ENCODE measurements at places on chromosomes 5 and 9.

DNA sequence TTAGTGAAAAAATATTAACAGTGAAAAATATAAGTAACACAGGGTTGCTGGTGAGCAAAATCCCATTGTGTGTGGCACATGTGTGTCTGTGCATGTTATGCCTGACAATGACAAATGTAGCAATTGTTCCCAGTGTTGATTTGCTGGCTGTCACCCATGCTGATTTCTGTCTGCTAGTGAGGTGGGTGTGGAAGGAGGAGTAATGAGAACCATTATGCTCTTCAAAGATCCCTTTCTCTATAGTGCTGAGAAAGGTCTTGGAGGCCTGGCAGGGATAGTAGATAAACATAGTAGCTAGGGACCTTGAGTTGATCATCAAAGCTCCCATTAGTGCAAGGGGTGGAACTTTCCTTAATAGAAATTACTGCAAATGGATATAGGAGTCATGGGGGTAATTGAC is 152.5 kb upstream of the CLINT1 start:
- DNase-seq, result no peak

DNA sequence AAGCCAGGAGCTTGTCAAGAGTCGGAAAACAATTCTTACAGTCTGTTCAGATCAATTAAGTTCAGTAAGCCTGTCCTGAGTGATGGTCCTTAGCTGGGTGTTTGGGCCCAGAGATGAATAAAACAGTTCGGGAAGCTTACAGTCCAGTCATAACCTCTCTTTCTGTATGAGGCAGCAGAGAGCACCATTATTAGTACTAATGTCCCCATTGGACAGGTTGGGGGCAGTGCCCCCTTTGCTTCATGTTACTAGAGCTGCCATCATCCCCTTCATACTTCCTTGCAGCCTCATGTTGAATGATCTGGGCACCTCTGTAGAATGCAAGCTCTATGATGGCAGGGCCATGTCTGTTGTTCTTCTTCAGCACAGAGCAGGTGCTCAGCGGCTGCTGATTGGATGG is 9.8 kb downstream of the DOCK2 start:
- no peak for DNase-seq

DNA sequence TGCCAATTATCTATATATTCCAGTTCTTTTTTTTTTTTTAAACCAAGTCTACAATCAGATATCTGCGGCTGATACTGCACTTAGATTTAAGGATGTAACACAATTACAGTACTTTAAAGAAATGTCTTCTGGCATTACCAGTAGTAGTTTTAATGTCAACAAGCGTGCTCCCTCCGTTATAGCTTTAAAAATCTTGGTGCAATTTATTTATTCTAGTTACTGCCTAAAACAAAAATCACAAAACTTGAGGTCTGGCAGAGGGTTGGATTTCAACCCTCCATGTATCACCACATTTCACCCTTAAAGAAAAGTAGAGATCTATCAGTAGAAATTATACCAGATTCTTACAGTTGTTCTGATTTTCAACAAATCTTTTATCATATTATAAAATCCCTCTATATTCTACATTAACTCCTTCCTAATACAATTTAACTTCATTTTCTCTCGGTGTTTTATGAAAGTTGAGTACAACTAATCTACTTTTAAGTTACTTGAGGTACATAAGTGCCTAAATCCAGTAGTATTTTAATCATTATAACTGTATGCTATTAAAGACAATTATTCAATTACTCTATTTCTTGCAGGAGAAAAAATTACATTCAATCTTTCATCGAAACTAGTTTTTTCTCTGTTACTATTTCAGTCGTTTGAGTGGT is 2.0 kb upstream of the RICTOR start:
- no peak for DNase-seq

DNA sequence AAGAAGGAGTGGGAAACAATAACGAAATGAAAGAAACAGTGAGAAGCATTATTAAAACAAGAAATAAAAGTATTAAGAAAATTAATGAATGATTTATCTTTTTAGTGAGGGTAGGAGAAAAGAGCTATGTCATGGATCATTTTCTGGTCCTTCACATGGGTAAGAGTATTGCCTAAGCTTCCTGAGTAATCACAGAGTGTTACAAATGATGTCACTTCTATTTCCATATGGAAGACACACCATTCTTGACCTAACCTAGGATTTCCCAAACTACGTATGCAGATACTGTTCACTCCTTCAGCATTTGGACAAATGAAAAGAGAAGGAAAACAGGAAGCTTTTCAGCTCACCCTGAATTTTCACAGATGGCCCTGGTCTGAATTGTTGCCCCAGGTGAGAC is 3.3 kb upstream of the TSLP start:
- DNase-seq, result no peak

DNA sequence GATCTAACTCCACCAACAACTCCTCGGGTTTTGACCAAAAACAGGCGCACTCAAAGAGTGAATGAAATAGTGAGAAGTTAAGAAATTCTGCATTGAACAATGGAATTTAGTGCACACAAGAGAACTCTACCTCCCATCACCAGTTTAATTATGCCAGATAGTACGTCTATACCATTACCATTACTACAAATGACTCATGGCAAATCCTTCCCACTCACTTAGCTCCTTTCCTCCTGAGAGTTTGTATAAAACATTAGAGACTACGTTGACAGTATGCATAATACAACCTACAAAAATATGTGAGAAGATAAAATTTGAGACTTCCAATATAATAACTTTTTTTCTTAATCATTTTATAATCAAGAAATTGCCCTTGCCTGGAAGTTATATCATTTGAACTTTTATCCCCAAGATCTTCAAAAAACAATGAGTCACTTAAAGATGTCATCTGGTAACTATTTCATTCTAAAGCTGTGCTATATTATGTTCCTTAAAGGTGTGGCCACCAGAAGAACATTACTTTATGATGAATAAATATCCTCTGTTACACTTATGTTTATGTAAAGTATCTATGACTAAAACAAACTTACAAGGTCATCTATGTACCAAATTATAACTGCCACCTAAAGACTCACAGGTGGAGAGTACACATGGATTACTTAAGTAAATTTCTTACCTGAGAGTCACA is 297.9 kb upstream of the PTGER4 start:
- DNase-seq, result peak; percentile 61

DNA sequence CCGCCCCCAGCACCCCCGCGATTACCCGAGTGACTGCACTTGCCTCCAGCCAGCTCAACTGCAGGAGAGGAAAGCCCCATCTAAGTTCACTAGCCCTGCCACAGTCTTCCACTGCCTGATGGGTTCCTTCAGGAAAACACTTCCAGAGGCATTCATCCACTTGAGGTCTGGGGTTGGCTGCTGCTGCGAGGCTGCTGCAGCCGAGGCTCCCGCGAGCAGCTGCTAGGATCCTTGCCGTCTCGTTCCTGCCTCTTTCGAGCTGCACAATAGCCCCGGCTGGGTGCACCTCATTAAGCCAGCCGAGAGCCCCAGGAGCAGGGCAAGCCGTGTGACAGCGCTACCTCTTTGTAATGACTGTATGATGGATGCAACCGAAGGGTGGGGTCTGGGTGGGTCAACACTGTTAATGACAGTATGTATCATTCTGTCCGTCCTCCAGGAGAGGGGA is 24.2 kb upstream of the ELAVL2 start:
- DNase-seq, result no peak

All from HS-27A (cell line).